ENCODE measurements at places on chromosomes 4 and X. TPM values are rescaled to one million over a fixed set of nuclear protein-coding genes. Genes with fewer than 3 reads are reported as not detected.

TET2 gene
- 21.3 TPM for total RNA-seq

MSMO1 gene
- 21.5 TPM for total RNA-seq

GLRA3 gene
- total RNA-seq, result not detected

TBX22 gene
- total RNA-seq, result not detected

MAGEE2 gene
- total RNA-seq, result not detected

TIGD4 gene
- 0.37 TPM for total RNA-seq

ARHGAP6 gene
- 20.2 TPM for total RNA-seq

SUPT20HL2 gene
- total RNA-seq, result 1.9 TPM

BEX2 gene
- total RNA-seq, result 0.57 TPM

POU3F4 gene
- total RNA-seq, result not detected

DDX53 gene
- not detected for total RNA-seq

CTAG1A gene
- not detected for total RNA-seq

DEFB131A gene
- not detected for total RNA-seq

MGARP gene
- total RNA-seq, result 4.2 TPM

NPNT gene
- 106 TPM for total RNA-seq

EBP gene
- 22.1 TPM for total RNA-seq

GAGE12H gene
- not detected for total RNA-seq

SPATA18 gene
- total RNA-seq, result 5.3 TPM

VCX3A gene
- total RNA-seq, result not detected

TMPRSS11B gene
- total RNA-seq, result not detected

ARX gene
- not detected for total RNA-seq

GALNTL6 gene
- not detected for total RNA-seq

GLOD5 gene
- not detected for total RNA-seq

ART3 gene
- total RNA-seq, result not detected

TEX13B gene
- total RNA-seq, result not detected

AWAT2 gene
- not detected for total RNA-seq

GJB1 gene
- total RNA-seq, result not detected

GYPA gene
- total RNA-seq, result 0.65 TPM

RASSF6 gene
- total RNA-seq, result not detected

XPNPEP2 gene
- 11.3 TPM for total RNA-seq

ETDA gene
- total RNA-seq, result not detected

TMEM271 gene
- not detected for total RNA-seq

SMR3B gene
- not detected for total RNA-seq

KLHL4 gene
- total RNA-seq, result 4.0 TPM

RBMX gene
- 96.8 TPM for total RNA-seq

ESX1 gene
- total RNA-seq, result not detected

OSTC gene
- total RNA-seq, result 80.8 TPM

ADH1A gene
- total RNA-seq, result 2.0 TPM

All from posterior vena cava (tissue), 2 donors.